Stimulated activated effector memory CD8-positive, alpha-beta T cell treated with anti-CD3 and anti-CD28 coated beads, Interleukin-12 subunit alpha, Interleukin-12 subunit beta, amount 100 ng/mL, for 72 hours (primary cell): ENCODE measurements at places on chromosomes 13 and 19.

DNA sequence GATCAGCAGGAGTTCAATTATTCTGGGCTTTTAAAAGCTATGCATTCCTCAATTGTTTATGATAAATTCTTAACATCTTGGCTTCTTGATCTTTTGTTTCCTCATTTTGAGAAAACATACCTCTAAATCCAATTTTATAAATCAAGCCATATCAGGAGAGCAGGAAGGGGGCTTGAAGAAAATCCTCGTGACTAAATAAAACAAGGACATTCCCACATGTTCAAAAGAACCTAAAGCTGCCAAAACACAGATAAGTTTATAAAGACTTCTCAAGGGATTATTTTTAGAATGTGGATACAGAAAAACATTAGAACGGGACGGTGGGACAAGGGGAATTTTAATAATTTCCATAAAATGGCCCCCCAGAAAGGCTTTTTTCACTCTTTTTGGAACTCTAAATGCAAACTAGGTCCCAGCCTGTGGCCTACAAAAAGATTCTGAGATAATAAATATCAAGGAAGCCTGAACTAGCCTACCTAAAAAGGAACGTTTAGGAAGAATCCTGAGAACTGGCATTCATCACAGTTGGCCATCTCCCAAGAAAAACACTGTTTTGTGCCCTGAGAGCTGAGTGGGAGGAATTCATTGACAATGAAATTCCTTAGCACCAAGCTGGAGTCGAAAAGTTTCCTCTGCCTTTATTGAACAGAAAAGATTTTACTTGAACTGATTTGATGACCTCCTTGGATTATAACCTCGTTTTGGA, 30.1 kb downstream of the ZAR1L start:
- no peak for DNase-seq

GRCh38 chr19:1428738-1429391, 9.3 kb upstream of the RPS15 start:
- DNase-seq, result no peak

GRCh38 chr19:49119411-49120324, at the start of gene PPFIA3:
Gene PPFIA3 (plus strand): TSS chr19:49119544. CDS start chr19:49127874, 8,330 bp downstream.
- DNase-seq, result peak; percentile 66

- DNase-seq, result no peak
Measured at GRCh38 chr13:110419381-110419791, 112.3 kb downstream of the COL4A2 start.

DNA sequence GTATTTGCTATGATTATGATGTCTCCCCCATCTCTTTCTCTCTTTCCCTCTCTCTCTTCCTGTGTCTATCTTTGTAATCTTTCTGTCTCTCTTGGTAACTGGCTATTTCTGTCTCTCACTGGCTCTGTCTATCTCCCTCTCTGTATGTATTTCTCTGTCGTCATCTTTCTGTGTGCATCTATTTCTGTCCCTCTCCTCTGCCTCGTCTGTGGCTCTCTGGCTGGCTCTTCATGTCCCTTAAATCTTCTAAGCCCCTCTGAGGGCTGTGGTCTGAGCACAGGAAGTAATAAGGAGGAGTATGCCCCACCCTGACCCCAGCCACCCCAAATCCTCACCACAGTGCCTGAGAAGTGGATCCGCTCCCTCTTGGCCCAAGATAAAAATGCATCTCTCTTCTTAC, 104.4 kb downstream of the DNAJC15 start:
- no peak for DNase-seq

GRCh38 chr19:38852231-38853044, 2.7 kb upstream of the HNRNPL start:
- peak; percentile 81 for DNase-seq

DNA sequence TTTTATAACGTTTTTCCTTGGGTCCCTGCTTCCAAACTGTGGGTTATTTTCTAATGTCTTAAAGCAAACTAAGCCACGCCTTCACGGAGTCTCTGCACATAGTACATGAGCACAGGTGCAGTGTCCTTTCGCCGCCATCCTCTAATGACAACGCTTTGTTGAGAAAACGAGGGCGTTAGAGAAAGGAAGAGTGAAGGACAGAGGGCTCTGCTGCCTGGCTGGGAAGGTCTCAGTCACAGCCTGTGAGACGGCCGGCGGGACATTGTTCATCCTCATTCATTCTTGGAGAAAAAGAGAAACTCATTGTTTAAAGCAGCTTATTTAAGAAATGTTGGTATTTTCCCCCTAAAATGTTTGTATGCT, 9.5 kb downstream of the IL17D start:
- DNase-seq, result no peak

GRCh38 chr13:97366172-97366688, 67.7 kb upstream of the RAP2A start:
- DNase-seq, result no peak

DNA sequence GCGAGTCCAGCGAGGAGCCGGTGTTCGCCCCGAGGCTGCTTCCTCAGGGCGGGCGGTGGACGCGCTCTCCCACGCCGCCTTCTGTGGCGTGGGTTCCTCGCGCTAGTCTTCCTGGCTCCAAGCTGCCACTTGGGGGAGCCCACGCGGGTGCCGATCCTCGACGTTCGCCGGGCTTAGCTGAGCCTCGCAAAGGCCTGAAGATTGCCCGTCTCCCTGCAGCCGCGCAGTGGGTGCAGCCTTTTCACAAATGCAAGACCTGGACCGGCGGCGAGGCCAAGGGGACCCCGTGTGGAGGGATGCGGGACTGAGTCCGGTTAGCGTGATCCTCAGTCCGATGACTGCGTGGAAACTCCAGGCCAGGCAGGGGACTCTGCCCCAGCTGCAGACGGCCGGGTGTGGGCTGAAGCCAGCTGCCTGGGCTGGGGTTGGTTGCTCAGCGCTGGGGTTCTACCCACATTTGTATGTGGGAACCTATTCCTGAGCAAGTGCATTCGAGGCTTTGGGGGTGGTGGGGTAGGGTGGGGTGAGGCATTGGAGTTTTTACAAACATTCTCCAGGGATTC, 16.6 kb upstream of the LRP3 start:
- DNase-seq, result no peak

GRCh38 chr13:37539976-37540605, 58.5 kb downstream of the POSTN start:
- no peak for DNase-seq

DNA sequence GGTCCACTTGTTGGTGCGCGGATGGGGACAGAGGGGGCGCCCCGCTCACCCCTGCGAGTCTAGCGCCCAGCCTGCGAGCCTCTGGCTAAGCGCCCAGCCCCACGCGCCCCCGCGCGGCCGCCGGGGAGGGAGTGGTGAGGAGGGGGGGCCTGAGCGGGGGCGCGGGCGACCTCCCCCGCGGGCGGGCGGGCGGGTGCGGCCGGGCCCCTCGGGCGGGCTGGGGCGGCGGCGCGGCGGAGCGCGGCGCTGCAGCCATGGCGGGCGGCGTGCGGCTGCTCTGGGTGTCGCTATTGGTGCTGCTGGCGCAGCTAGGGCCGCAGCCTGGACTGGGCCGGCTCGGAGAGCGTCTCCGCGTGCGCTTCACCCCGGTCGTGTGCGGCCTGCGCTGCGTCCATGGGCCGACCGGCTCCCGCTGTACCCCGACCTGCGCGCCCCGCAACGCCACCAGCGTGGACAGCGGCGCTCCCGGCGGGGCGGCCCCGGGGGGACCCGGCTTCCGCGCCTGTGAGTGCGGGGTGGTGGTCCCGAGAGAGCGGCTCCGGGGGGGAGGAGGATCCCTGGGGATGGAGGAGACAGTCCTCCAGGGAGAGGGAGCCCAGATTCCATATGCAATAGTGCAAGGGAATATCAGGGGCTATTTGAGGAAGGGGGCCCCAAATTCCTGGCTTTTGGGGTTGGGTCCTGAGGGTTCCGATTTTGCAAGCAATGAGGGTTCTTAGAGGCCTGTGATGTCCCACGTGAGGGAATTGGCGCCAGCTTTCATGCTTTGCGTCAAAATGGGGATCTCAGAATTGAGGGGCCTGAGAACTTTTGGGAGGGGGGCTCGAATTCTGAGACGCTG, at the start of gene LTBP4:
Gene LTBP4, plus strand, starts transcription at position 236 of the 841 bp plus-strand sequence. Its CDS starts 19 bp downstream, at position 255.
- DNase-seq, result no peak

DNA sequence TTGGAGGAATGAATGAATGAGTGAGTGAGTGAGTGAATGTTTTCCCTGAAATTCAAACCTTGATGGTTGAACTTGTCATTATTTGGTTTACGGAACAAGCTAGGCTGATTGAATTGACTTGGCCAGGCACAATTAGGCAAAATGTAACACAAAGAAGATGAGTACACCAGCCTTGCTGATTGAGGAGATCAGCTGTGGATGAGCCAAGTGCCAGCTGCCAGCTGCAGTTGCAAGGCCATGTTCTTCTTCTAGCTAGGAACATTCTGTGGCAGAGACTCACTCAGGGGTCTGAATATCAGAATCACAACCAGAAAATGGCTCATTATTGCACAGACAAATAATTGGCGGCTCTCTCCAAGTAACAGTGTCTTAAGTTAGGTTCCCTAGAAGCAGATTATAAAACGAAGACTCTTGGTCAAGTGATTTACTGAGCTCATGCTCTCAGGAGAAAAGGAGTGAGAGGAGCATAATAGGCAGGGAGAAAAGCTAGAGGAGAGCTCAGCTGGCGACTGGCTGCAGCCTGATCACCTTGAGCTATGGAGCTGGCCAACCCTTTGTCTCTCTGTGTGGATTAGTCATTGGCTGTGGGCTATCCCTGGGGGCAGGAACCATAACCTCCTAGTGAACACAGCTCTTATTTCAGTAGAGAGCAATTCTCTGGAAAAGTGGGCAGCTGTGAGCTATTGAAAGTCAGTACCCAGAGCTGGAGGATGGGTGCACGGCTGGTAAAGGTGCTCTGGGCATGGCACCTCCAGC, 225.3 kb upstream of the SERP2 start:
- no peak for DNase-seq

DNA sequence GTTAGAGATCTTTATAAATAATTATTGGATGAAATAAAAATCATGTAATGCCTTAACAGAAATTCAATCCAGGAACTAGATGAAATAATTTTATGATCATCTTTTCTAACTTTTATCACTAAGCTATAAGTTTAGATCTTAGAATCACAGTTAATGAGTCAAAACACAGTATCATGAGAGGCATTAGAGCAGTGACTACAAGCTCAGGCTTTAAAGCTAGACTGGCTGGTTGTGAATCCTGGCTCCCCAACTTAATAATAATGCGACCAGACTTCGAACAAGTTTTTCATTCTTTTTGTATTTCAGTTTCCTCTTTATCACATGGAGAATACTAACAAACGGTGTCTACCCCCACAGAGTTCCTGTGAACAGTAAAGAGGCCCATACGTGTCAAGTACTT, 108.6 kb downstream of the MYCBP2 start:
- DNase-seq, result no peak

- no peak for DNase-seq
Measured at GRCh38 chr13:35945368-35945767, 185.8 kb downstream of the DCLK1 start.

GRCh38 chr13:36549755-36550154, 117.5 kb downstream of the CCNA1 start:
- no peak for DNase-seq

GRCh38 chr13:30418075-30418716, 4.1 kb upstream of the UBE2L5 start:
- DNase-seq, result no peak

DNA sequence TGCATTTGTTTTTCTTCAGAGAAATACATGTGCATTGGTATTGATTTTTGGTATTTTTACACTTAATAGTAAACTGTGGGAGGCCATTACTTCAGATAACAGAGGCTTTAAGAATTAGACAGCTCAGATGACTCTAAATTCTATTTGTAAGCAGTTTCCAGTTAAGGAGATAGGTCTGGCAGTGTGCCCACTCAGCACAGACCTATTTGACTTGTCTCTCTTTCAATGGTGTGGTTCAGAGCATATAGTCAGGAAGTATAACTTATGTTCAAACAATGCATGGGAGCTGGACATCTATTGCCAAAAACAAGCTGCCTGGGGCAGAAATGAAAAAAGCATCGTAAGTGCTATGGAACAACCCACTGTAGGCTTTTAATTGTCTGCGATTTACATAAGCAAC, 370.7 kb downstream of the HS6ST3 start:
- no peak for DNase-seq
